ENCODE measurements at places on chromosomes 6 and 20. TPM values are rescaled to one million over a fixed set of nuclear protein-coding genes. Genes with fewer than 3 reads are reported as not detected.

DNA sequence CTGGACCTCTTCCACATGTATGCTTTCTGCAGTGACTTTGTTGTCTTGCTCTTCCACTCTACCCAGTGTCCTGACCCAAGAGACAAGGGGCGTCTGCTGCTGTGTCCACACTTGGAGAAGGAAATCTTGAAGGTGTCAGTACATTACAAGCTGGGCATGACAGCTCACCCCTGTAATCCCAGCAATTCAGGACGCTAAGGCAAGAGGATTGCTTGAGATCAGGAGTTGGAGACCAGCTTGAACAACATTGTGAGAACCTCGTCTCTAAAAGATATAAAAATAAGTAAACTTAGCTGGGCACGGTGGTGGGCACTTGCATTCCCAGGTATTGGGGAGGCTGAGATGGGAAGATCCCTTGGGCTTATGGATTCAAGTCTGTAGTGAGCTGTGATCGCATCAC is 5.8 kb upstream of the HLA-B start:
- H3K27ac ChIP-seq: no peak overlapping the region
- H3K4me1 ChIP-seq: peaks cover 16% of the 10 kb centered on the region
- peaks cover 1% of the 10 kb centered on the region for H3K27me3 ChIP-seq
- H3K36me3 ChIP-seq: no peaks in the 10 kb centered on the region
- DNase-seq: no peak

The ARG1 gene
- total RNA-seq: 0.49 TPM

DNA sequence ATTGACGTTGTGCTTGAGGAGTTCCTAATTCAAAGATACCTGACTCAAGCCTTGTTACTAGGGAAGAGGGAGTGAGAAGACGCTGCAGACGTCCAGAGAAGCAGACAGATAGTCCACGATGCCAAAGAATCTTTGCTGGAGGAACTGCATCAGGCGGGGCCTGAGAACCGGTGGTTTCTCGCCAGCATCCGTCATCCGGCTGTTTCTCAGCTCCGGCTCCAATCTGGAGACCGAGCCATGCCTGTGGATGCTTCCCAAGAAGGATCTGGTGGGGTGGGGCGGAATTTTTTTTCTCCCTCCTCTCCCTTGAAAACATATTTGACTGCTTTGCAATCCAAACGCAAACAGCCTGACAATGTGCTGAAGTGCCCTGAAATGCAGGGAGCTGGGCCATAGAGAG is 125.8 kb upstream of the SRSF6 start:
- H3K4me3 ChIP-seq: no peak overlapping the region
- DNase-seq: no peak
- H3K27me3 ChIP-seq: no peaks in the 10 kb centered on the region

DNA sequence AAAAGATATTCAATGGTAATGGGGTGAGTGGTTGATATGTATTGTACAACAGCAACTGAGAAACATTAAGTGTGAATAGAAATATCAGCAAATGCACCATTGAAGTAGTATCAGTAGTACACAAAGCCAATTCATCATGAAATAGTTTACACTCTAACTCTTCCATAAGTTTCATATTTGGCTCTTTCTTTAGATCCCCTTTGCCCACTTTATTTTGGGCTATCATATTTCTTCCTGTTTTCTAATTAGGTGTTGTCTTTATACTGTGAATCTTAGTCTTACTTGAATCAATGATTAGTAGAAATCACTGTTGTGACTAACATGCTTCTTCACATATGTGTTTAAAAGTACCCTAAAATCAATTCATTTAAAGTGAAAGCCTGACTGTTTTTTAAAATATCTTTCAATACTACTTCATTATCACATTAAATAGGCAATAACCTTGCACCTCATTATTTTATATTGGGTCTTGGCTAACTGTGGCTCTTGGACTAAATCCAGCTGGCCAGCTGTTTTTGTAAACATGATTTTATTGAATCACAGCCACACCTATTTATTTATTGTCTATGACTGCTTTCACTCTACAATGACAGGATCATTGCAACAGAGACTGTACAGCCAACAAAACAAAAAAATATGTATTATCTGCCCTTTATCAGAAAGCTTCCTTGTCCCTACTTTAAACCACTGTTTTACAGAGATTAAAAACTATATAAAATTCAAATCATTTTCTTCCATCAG is 38.9 kb downstream of the EYS start:
- H3K27ac ChIP-seq: no peak overlapping the region
- H3K4me3 ChIP-seq: no peak overlapping the region
- H3K4me1 ChIP-seq: no peaks in the 10 kb centered on the region
- DNase-seq: no peak
- H3K27me3 ChIP-seq: no peaks in the 10 kb centered on the region

Measured in T-cell (primary cell).